ENCODE measurements at places on chromosomes 7 and 10.

DNA sequence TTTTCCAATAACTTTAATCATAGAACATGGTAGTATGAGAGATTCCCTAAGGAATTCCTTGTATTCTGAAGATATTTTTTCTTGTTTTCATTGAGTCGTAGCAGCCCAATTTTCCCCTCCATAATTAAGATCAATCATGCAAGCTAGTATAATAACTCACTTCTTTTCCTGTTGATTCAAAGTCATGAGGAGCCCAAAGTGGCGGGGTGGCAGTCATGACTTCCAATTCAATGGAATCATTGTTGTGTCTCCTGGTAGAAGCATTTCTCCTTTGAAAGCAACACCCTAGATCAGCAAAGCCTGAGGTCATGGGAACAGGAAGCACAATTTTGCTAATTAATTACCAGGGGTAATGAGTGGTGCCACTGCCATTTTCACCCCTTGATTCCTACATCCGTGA, 77.6 kb upstream of the MAGI2 start:
- no peak for DNase-seq

DNA sequence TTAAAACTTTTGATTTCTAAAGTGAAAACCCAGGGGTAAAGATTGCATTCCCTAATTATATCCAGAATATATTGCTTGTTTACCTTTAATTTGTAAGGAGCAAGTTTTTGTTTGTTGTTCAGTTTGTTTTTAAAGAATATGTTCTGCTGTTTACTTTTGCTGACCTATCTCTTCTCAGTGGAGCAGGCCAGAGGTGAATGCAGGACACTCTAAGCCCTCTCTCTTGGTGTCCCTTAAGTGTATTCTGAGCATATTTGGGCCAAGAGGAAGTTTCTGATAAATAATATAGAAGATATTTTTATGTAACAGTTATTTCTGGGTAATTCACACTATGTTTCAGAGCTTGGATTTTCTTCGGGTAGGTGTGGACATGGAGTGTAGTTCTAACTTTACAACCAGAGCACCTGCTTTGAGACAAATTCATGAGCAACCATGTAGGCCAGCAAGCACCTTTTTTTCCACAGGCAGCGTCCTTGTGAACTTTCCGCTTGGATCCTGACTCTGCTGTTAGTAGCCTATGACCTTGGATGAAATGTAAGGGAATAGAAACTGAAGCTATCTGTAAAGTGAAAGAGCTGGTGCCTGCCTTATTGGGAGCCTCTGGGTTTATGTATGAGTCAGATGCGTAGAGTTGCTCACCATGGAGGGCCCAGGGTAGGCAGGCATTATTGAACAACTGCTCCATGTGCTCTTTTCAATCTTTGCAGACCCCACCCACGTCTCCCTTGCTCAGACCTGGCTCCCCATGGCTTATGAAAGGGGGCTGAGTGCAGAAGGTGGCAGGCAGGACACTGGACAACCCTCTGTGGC, 16.1 kb downstream of the OGDH start:
- no peak for DNase-seq

DNA sequence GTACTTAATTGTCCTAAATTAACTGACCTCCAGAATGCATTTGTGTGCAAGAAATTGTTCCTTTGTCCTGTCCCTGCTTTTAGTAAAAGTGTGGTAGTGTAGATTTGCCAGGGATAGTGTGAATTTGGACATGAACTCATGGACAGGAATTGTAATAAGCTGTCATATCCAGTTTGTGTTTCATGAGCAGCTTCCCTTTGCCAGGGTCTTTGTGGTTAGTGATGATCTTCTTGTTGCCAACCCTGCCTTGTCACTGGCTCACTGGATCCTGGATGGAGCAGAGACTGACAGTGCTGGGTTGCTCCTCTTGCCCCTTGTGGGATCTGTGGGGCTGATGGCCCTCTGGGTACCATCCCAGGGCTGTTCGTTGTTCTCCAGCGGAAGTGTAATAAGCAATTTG, 110.1 kb downstream of the CCNY start:
- DNase-seq: no peak

- no peak for DNase-seq
Measured at GRCh38 chr10:102118867-102119266, 1.3 kb downstream of the LDB1 start.

- no peak for DNase-seq
Measured at GRCh38 chr10:117137031-117137910, 799 bp downstream of the VAX1 start.

GRCh38 chr7:157151626-157152339, 13.1 kb downstream of the UBE3C start:
- DNase-seq: no peak

GRCh38 chr10:85544956-85545355, 821.6 kb downstream of the GRID1 start:
- DNase-seq: no peak

DNA sequence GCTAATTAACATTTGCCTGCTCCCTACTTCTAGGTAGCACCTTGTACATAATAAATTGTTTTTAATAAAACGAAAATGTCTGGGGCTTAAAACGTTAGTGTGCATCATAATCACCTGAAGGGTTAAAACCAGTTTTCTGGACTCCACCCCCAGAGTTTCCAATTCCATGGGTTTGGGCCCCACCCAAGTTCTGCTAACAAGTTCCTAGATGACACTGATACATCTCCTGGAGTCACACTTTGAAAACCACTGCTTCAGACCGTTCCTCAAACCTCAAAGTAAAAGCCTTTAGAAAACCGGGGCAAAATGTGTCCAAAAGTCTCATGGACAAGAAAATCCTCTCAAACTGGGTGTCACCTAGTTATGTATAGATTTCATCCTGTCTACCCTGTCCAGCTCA, 9.3 kb downstream of the OSBPL3 start:
- DNase-seq: no peak

- no peak for DNase-seq
Measured at GRCh38 chr7:47470567-47471357, 111.1 kb downstream of the TNS3 start.

DNA sequence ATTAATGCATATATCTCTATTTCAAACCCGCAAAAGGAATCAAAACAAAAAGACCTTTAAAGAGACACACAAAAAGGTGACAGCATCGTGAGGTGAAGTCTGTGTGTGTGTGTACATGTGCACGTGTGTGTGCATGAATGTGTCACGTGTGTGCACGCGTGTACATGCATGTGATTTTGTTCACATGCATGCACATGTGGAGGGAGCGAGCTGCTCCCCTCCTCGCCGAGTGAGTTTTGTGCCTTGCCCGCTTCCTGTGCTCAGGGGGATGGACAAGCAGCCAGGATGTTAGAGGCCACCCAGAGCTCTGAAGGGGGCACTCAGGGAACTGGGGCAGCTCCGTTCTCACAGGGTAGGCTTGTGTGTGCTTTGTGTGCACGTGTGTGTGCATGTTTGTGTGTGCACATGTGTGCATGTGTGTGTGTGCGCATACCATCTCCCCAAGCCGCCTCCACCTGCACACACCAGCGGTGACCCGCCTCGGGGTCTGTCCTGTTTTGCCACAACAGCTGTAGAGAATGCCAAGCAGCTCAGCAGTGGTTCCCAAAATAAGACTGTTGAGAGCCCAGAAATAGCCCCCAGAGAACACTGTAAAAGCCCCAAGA, 191.2 kb downstream of the PTPRN2 start:
- no peak for DNase-seq

GRCh38 chr10:14476006-14476405, 145.3 kb upstream of the FRMD4A start:
- no peak for DNase-seq

DNA sequence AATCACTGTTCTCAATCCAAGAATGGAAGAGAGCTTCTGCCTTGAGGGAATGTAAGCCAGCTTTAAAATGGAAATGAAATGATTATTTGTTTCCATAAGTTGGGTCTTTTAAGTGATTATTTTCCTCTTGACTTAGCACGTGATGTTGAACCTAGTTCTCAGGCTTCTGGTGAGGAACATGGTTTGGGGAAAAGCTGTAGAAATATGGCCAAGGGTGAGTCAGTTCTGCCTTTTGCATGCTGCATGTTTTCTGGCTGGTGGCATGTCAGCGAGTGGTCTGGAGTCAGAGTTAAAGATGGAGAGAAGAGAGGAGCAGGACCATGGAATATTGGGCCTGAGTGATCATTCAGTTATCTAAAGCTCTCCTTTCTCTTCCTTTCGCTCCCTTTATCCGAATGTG, 54.0 kb downstream of the DNAH11 start:
- no peak for DNase-seq

GRCh38 chr7:28173531-28173930, 7.1 kb downstream of the JAZF1 start:
- no peak for DNase-seq

GRCh38 chr10:12803776-12804175, 197.7 kb downstream of the CCDC3 start:
- DNase-seq: no peak

- DNase-seq: no peak
Measured at GRCh38 chr10:15370856-15371701, at the start of gene FAM171A1. TSS of gene FAM171A1 (minus strand) at chr10:15371289. CDS start at chr10:15371052, 237 bp downstream.

GRCh38 chr10:11147722-11148121, 130.1 kb downstream of the CELF2 start:
- no peak for DNase-seq

GRCh38 chr7:127955051-127955531, 76.1 kb downstream of the LRRC4 start:
- DNase-seq: no peak

- no peak for DNase-seq
Measured at GRCh38 chr7:8390262-8390626, 43.2 kb upstream of the NXPH1 start.

GRCh38 chr10:13788711-13789447, 202.1 kb downstream of the PRPF18 start:
- no peak for DNase-seq

- no peak for DNase-seq
Measured at GRCh38 chr7:78635026-78635793, 818.3 kb downstream of the MAGI2 start.

DNA sequence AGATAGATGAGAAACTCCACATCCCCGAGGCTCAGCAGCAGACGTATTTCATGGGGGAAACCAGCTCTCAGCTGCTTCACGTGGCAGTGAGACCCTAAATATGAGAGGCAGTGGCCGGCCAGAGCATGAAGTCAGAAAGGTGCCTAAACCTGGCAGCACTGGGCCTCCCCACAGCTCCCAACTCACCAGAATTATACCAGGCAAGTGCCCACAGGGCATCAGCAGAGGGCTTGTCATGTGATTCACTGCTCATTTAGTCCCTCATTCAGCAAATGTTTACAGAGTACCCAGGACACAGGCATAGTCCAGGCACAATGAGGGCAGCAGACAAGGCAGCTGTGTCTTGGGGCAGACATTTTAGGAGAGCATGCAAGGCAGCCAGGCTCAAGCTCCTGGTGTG, 212.6 kb downstream of the PTPRN2 start:
- DNase-seq: no peak

GRCh38 chr7:123216825-123217224, 17.1 kb upstream of the SLC13A1 start:
- DNase-seq: no peak

GRCh38 chr7:88233828-88234227, 14.0 kb upstream of the SRI start:
- no peak for DNase-seq

DNA sequence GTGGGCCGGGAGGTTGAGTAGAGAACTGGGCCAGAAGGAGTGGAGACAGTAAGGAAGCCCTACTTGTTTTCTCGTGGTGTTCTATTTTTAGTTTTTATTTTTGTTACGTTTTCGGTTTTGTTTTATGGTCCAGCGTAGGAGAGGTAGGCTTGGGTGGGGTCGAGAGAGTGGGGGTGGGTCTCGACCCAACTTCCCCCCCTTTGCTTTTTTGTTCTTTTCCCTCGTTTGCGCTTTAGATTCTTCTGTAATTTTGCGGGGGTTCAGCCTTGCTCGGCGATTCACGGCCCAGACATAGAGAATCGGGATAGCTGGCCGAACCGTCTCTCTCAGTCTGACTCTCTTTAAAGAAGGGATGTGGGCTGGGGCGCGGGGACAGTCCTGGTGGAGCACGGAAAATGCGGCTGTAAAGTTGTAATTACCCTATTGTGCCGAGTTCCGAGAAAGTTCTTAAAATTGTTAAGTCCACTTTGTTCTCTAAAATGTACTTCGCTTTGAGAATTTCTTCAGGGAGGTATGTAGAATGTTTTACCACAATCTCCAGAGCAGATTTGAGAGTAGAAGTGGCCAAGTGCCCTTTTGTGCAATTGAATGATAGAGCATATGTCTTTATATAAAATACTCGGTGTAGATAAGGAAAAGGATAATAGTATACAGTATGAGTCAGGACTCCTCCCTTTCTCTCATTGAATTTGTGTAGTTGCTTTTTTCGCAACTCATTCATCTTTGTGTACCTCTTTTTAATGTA, 816 bp downstream of the DMTF1 start:
- DNase-seq: no peak

GRCh38 chr10:43252783-43253341, 14.0 kb downstream of the RASGEF1A start:
- no peak for DNase-seq

DNA sequence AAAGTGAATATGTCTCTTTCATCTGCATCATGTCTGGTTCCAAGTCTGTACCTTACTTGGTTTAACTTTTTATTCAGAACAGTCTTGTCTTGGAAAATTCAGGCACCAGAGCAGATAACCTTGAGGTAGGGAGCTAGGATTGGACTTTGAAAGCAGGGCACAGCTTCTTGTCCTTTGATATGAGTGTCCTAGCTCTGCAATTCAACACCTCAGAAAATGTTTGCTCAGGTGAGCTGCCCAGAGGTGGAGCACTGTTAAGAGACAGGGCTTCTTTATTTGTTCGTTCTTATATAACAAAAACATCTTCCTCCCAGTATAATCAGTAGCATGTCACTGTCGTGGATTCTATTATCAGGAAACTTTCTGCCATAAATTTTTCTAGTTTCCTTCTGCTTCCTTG, 118.3 kb downstream of the LRRC4 start:
- no peak for DNase-seq

DNA sequence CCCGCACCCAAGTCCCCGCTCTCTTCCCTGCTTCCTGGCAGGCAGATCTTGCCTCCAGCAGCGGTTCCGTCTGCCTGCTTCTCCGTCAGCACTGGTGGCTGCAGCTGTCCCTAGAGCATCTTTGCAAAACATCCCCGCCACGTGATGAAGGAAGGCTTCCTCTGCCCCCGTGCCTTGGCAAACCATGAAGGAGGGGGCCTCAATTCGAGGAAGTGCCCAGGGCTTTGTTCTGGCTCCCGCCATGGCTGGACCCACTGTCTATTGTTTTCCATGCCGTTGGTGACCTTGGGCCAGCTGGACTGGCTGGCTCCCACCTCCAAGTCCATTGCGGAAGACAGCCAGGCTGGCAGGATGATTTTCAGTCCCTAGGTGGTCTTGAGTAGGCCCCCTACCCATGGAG, 13.2 kb upstream of the AQP1 start:
- DNase-seq: no peak

GRCh38 chr7:35339811-35340210, 85.9 kb upstream of the TBX20 start:
- DNase-seq: no peak

DNA sequence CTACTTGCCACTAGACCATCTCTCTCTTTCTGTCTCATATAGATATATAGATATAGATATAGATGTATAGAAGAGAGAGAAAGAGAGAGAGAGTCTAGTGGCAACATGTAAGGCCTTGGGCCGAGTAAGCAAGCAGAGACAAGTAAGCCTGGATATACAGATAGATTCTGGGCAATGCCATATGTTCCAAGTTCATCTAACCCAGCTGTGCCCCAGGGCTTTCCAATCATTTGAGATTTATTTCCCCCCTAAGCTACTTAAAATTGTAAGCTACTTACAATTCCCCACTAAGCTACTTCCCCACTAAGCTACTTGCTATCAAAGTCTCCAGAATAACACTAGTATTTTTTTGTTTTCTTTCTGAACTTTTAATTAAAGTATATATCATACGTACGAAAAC, 1094.1 kb downstream of the DNAJB9 start:
- DNase-seq: no peak
